ENCODE measurements at places on chromosomes 4 and X.

DNA sequence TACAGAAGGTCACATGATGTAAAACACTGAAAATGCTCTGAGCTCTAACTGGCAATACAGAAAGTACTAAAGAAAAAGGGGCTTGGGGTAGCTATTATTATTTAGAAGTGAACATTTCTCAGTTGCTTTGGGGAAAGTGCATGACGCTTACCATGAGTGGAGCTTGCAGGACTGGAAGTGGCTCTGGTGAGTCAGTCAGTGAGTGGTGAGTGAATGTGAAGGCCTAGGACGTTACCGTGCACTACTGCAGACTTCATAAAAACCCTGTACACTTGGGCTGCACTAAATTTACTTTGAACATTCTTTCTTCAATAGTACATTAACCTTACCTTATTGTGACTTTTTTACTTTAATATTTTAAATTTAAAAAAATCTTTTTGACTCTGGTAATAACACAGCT lies 89.3 kb upstream of the ENPP6 start:
- no peak for DNase-seq

- DNase-seq = no peak
Observed at GRCh38 chr4:179076865-179077264, 1634.6 kb upstream of the AGA start.

- no peak for DNase-seq
Observed at GRCh38 chr4:10024303-10024702, 3.0 kb upstream of the SLC2A9 start.

- no peak for DNase-seq
Observed at GRCh38 chr4:46316215-46316614, 73.7 kb downstream of the GABRA2 start.

DNA sequence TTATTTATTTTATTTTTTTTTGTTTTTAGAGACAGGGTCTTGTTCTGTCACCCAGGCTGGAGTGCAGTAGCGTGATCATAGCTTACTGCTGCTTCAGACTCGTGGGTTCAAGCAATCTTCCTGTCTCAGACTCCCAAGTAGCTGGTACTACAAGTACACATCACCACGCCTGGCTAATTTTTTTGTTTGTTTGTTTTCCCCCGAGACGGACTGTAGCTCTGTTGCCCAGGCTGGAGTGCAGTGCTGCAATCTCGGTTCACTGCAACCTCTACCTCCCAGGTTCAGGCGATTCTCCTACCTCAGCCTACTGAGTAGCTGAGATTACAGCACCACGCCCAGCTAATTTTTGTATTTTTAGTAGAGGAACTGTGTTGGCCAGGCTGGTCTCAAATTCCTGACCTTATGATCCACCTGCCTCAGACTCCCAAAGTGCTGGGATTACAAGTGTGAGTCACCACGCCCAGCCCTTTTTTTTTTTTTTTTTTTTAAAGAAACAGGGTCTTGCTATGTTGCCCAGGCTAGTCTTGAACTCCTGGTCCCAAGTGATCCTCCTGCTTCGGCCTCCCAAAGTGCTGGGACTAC lies 32.2 kb downstream of the COPS4 start:
- no peak for DNase-seq

DNA sequence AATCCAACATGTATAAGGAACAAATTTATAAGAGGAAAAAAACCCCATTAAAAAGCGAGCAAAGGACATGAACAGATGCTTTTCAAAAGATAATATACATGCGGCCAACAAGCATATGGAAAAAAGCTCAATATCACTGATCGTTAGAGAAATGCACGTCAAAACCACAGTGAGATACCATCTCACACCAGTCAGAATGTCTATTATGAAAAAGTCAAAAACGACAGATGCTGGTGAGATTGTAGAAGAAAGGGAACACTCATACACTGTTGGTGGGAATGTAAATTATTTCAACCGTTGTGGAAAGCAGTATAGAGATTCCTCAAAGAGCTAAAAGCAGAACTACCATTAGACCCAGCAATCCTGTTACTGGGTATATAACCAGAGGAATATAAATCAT lies 465.4 kb downstream of the TMA16 start:
- DNase-seq = no peak

DNA sequence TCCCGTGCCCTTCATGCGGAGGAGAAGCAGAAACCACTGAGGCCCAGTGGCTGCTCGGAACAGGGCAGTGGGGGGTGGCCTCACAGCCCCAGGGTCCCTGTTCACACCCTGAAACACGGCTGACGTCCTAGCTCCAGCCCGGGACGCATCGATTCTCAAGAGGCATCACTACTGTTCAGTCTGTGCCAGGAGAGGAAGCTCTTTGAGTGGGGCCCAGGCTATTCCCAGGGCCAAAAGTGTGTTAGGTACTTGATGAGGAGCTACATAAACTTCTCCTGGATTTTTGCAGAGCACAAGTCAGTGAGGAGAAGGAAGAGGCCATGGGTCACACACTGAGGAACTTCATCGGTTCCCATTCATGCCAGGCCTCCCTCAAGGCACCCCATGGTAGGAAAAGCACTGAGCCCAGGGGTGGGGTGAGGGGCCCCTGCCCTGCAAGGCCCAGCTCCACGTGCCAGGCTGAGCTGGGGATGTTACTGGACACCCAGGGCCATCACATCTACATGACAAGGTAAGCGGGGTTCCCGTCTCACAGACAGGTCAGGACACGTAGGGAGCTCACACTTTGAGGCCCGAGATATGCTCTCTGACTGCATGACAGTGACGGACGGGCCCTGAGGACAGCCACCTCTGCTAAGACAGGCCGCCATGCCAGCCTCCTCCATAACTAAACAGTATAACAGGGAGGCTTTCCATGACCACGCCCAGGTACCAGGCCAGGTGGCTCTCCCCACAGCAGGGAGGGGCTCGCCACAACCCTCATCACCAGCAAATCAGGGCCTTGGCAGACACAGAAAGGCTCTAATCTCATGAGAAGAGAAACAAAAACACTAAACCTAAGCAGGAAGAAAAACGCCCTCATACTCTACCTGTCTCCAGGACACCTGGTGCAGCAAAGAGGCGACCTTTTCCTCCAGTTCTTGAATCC lies 12.4 kb downstream of the TNIP2 start:
- no peak for DNase-seq

GRCh38 chr4:54144661-54145171 lies 44.8 kb downstream of the GSX2 start:
- DNase-seq = no peak

DNA sequence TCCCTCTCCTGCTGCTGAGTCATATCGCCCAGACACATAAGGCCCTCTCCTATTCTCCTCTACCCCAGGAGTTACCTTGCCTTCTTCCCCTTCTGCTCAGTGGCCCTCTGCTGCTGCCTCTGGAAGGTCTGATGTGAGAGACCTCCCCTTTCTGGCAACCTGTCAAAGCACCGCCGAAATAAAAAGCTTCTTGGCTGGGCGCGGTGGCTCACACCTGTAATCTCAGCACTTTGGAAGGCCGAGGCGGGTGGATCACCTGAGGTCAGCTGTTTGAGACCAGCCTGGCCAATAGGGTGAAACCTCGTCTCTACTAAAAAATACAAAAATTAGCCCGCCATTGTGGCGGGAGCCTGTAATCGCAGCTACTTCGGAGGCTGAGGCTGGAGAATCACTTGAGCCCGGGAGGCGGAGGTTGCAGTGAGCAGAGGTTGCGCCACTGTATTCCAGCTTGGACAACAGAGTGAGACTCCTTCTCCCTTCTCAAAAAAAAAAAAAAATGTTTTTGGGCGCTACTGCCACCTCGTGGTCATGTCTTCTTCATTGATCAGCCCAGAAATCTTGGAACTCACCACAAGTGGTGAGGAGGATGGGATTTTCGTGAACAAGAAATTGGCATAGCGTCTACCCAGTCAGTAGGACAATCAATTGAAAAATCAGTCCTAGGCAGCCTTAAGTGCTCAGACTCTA lies 8.6 kb upstream of the ZXDA start:
- peak; percentile 17 for DNase-seq

GRCh38 chr4:138537731-138538490 lies 295.8 kb upstream of the SLC7A11 start:
- DNase-seq = no peak

GRCh38 chr4:176635372-176636261 lies 157.1 kb downstream of the VEGFC start:
- DNase-seq = peak; percentile 50

DNA sequence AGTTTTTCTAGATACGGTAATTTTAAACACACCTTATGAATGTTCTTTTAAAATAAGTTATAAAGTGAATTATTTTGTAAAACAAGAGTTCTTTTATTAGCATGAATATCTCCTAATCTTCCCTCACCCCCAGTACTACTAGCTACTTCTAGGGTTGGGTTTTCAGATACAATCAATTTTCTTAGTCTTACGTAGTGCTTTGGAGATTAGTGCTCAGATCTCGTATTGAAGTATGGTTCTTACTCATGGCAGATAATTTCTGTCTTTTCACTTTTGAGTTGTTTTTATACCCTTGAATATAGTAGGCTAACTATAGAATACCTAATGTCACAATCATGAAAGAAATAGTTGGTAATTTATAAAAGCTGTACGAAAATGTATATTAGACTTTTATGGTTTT lies 43.2 kb downstream of the CDKL5 start:
- DNase-seq = no peak

DNA sequence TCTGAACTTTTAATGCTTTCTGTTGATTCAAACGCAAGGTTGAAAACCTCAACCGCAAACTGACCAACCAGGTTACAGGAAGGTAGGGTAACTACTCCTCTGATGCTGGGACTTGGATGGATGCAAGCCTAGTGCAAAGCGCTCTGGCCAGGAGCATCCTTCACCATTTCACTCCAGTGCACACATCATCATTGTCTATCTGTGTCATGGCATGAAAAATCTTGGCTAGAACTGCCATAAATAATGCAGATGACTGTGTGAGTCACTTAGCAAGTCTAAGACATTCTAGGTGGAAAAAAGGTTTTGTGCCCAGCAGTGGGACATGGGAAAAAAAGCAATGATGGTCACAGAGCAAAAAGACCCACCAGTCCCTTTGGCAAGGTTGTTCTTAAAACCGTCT lies 10.9 kb downstream of the ADGRA3 start:
- DNase-seq = no peak
